ENCODE measurements at places on chromosomes 4 and X. TPM values are rescaled to one million over a fixed set of nuclear protein-coding genes. Genes with fewer than 3 reads are reported as not detected.

GRCh38 chr4:93842601-93843252, 14.2 kb downstream of the ATOH1 start:
- no peak for DNase-seq

DNA sequence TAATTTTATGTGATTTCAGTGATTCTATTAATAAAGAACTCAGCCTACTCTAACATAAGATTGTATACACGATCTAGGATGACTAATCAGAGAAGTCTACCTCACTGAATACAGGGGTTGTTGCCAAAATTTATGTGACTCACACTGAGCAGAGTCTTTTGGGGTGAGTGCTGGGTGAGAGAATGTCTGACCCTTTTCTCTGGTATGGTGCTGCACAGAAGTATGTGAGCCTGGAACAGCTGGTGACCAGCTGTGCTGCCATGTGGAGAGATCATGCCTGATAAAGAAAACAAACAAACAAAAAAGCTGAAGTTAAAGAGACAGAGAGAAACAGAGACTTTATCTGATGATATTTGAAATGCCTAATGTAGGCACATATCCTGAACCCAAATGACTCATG, 618.1 kb upstream of the GRIA3 start:
- no peak for DNase-seq

- no peak for DNase-seq
Observed at GRCh38 chrX:20015422-20015821, 24.6 kb upstream of the BCLAF3 start.

DNA sequence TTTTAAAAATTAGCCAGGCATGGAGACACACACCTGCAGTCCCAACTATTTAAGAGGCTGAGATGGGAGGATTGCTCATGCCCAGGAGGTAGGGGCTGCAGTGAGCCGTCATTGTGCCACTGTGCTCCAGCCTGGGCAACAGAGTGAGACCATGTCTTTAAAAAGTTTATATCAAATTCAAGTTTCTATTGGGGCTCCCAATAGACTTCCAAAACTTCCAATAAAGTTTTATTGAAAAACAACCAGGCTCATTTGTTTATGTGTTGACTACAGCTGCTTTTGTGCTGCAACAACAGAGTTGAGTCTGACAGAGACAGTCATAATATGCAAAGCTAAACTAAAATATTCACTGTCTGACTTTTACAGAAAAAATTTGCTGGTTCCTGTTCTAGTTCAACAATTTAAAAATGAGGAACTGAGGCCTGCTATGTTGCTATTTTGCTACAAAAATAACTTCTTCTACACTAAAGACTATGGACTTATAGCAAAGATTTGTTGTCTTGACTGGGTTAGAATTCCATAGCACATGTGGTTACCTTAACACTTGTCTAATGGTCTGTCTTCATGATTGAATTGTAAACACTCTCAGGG, 63.3 kb upstream of the RELL1 start:
- DNase-seq: no peak

DNA sequence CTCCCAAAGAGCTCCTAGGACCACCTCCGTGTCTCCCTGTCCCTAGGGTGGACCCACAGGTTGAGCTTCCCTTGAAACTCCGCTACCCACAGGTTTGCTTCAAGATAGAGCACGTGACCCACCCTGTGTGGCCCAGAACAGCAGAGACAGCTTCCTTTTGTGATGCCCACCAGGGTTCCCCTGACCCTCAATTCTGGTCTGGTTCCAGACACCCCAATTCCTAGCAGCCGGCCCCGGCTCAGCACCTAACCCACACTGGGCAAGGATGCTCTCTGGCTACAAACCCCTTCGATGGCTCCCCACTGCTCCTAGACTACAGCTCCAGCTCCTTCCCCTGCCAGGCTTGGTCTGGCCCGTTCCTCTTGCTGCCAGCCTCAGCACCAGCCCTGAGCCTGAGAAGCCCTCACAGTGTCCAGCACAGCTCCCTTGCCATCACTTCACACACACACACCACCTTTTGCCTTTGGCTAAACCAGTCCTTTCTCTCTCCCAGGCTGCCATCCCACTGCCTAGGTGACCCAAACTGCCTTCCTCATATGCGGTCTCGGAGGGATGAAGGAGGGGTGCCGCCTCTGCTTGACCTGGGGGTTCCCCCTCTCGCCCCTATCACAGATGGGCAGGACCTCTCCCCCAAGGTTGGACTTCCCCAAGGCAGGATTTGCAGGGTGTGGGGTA, 6.2 kb downstream of the PNCK start:
- no peak for DNase-seq

MAGIX gene
- 3.8 TPM for total RNA-seq

DNA sequence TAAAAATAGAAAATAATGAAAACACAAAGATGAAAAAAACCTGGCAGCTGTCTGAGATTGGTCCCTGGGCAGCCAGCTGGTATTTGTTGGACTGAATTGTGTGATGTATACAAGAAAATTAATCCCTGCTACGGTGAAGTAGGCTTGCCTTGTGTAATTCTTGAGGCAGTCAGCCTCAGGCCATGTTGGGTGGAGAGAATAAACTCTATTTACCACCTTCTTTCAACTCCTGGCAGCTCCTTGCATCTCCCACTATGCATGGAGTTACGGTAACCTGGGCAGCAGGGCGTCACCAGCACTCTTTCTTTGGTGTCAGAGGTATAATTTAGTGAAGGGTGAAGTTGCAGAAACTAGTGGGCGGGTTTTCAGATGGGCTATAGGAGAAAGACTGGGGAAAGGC, 3.5 kb downstream of the SPIN2A start:
- DNase-seq: no peak

ADGRL3 gene
- 0.23 TPM for total RNA-seq

DNA sequence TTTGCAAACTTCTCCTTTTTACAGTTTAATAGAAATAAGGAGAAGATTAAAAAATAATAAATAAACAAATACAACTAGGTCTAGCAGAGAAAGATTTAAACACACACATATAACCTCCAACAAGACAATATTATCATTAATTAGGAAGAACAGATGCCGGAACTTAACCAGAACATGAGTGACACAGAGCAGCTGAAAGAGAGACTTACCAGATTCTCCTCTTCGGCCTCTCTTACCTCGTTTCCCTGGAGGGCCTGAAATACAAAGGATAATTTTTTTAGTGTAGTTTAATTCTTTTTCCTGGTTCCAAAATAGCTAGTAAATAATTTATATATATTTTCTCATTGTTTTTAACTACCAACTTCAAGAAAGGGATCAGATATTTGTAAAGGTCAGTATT, 252.5 kb downstream of the COL25A1 start:
- no peak for DNase-seq

DNA sequence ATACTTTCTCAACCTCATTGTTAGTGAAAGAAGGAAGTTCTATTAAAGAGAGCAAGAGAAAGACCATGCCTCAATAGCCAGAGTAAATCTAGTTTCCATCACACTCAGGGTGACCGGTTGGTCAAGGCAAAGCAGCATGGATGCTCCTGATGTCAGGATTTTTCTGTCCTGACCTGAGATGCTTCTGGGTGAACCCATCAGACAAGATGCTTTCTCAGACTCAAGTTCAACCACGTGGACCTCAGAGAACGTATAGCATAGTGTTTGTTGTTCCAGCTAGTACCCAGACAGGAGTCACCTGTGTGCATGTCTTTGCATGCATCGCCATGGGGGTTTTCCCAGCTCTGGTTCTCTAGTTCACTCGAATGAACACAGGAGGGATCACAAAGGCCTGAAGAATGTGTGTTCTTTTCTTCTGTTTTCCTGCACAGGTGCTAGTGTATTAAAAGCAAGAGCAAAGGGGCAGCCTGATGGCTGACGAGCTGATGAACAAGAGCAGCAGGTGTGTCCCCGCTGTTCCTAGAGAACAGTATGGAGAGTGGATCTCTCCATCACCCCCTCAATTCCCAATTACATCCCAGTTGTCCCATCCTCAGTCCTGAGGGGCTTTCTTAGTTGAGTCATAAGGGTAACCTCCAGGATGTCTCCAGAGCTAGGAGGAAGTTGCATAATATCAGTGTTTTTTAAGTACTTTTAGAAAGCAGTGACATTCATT, 110.5 kb upstream of the ENPP6 start:
- DNase-seq: no peak

DNA sequence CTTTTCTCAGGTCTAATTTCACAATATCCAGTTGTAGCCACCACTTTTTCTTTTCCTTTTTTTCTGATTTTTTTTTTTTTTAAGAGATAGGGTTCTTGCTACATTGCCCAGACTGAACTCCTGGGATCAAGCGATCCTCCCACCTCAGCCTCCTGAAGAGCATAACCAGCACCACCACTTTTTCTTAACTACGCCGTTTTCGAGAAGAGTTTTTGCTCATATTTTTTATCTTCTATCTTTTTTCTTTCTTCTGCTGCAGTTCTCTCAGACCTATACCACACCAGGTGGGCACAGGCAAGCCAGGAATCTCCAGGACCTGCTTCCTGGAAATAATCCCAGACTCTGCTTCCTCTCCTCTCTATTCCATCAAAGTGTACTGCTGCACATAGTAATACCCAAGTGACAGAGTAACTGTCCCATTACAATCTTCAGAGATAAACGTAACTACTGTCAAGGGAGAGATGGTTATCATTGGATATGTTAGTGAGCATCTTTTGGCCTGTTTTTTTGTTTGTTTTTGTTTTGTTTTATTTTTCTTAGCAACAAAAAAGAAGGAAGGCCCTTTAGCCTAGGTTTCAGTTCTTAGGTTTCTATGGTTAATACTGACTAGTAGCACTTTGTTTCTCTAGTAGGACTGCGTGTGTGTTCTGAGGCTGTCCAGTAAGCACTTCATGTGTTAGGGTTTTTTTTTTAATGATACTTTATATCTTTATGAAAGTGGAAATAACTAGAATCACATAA, 59.2 kb upstream of the TXK start:
- no peak for DNase-seq

PCSK1N gene
- 17.8 TPM for total RNA-seq

FAM193A gene
- 25.7 TPM for total RNA-seq

MAGEE1 gene
- 1.6 TPM for total RNA-seq

PABPC5 gene
- total RNA-seq: not detected

- no peak for DNase-seq
Observed at GRCh38 chr4:73599182-73599581, 21.1 kb downstream of the RASSF6 start.

- no peak for DNase-seq
Observed at GRCh38 chr4:87910795-87911194, 64.7 kb upstream of the SPP1 start.

DNA sequence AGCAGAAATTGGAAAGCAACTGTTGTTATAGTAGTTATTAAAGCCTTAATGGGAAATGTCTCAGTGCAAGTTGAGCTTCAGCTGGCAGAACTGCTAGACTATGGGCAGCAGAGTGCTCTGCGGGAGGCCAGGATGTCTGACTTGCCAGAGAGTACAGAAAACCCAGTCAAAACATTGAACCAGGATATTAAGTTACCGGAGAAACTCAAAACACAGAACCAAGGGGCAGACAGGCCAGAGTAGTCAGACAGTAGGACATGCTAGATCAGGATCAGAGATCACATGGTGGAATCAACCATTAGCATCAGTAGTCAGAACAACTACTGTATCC, 72.9 kb upstream of the TNIP3 start:
- no peak for DNase-seq

DNA sequence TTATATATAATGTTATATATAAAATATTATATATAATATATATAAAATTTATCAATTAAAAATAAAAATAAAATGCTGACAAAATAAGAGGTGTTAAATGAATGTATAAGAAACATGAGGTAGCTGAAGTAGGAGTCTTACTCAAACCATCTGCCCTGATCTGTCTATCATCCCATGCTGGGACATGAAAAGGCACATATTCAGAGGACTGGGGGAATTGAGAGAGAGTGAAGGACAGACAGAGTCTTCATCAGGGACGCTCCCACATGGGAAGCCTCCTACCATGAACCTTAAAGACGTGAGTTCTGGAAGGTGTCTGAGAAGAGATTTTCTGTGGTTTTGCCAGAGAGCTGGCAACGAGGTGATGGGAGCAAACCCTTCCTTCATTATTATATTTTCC, 4.1 kb upstream of the ARSF start:
- DNase-seq: no peak

DNA sequence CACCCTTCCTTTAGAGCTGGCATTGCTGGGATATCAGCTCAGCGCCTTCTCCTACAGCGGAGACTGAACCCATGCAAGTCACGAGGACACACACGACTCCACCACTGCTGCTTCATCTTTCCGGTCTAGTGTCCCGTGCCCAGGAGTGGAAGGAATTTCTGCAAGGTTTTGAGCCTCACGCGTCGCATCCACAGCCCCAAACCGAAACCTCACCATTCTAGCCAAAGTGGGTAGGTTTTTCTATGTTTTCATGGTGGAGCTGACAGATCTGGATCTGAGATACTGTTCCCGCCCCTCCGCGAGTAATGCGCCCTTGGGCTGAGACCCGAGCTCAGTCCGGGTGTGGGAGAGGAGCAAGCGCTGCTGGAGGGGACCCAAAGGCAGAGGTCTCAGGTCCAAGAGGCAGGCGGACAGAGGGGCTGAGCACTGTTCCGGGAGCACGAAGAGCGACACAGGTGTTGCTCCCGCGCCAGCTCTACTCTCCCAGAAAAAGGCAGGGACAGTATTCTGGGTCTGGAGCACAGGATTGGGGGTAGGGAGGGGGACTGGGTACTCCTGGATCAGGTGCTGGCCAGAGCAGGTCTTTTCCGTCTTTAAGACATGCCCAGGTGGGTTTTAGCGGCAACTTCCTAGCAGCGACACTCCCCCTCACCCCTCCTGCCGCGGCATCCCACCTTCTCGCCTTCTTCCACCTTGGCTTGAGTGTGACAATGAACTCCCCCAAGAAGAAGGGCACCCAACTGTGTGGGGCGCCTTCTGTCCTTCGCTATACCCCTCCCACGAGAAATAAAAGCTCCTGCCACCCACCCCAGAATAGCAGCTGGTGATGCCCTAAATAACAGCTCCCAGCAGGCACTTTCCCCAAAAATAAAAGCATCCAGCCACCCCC, 1.8 kb downstream of the EPHA5 start:
- no peak for DNase-seq
